ENCODE measurements at places on chromosomes 16 and 17.

DNA sequence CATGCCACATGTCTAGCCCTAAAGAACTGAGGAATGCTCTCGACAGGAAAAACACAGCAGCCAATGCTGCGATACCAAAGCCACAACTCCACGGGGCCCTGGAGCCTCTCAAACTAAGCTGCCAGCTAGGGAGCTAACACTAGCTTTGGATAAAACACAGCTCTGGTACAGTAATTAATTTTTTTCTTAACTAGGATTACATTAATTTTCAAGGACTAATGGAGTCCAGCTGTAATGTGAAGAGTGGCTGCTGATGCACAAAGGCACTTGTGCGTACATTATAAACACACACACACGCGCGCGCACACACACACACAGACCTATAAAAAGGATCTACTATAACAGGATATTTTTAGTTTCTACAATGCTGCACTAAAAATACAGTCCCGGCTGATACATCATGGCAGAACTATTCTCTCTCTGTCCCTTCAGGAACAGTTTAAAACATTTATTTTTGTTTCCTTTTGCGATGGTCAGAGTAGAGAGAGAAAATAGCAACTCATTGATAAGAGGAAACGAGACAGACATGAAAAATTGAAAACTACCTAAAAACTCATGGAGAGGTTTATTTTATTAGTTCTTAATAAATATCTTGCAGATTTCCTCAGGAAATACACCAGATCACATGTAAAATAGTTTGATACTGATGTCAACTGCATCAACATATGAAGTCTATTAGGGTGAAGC, 88.5 kb downstream of the SMG6 start:
- DNase-seq, result no peak

GRCh38 chr17:72719578-72720493, 372.7 kb downstream of the SLC39A11 start:
- peak; percentile 4 for DNase-seq

DNA sequence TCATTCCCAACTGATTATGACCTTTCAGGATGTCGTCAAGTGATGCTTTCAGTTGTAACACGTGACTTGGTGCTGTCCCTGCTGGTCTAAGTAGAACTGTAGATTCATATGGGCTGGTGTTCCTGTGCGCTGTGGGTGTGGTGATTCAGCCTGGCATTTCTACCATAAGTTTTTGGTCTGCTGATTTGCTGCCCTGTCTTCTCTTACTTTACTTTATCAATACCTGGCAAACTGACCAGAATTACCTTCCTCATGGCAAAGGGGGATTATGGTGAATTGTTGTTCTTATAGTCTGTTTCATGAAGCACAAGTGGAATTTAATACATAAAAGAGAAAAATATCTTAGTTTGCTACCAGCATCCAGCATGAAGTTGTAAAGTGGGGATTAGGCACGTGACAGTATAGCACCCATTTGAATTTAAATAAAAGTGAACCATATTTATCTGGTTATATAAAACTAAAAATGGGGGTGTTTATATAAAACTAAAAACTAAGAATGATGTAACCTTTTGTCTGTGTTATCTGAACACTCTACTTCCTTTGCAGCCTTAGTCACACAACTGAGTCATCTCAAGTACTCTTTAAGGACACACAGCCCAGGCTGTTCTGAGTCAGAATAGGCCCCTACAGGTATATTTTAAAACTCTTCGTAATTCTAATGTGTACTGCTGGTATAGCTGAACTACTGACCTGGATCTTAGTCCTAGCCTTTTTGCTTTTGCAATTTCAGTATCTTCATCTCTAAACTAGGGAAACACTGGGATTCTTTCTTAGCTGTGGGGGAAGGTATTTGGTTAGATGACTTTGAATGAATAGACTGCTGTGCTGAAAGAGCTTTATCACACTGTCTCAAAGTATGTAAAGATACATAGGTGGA, 28.3 kb downstream of the TTC19 start:
- no peak for DNase-seq

- DNase-seq, result no peak
Measured at GRCh38 chr17:17352836-17353624, 49.9 kb downstream of the NT5M start.

DNA sequence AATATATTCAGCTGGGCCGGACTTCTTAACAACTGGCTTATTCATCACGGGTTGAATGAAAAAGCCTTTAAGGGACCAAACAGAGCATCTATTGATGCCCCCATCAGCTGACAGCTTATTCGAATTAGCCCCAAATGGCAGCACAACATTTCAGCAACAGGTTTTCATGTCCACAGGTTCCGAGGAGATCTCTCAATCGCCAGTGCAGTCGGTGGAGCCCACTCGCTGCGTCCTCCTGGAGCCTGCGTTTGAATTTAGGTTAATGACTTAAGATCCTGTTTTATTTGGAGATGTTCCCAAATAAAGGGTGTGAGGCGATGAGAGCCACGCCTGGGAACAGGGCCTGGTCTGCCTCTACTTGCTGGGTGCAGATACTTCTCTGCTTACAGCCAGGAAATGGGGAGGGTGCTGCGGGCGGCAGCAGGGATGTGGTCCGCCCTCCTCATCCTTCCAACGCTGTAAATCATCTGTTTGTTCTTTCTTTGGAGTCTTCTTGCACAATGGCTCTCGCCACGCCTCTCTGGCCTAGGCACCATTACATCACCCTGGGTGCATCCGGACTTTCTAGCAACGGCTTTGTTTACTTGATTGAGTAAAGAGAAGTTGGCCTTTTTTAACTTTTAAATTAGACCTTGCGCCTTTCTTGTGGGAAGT, 22.6 kb downstream of the NDE1 start:
- peak; percentile 71 for DNase-seq

DNA sequence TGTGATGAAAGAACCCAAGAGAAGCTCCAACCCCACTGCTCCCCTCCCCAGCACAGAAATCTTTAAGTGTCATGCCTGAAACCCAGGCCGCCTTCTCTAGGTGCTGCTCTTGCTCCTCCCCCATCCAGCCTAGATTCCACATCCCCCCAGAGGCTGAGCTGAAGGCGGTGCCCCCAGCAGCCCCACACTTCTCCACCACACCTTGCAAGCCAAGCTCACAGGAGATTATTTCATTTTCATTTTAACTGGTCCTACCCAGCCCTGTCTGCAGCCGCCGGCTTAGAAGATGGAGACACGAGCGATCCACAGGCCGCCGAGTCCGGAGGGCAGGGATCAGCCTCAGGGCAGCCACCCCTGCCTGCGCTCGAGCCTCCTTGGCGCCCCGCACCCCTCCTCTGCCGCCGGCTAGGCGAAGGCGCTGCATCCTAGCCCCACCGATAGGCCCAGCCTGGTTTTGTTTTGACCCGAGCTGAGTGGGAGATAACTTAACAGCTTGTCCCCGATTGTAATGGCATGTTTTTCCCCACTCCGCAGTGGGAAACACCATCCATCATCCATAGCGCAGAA, 125.3 kb downstream of the RBFOX3 start:
- DNase-seq, result no peak

- DNase-seq, result no peak
Measured at GRCh38 chr16:46889942-46890300, 5.8 kb downstream of the GPT2 start.

GRCh38 chr16:82078125-82078524, 43.1 kb downstream of the HSD17B2 start:
- DNase-seq, result no peak

GRCh38 chr17:82823004-82823403, 16.8 kb downstream of the ZNF750 start:
- DNase-seq, result no peak

DNA sequence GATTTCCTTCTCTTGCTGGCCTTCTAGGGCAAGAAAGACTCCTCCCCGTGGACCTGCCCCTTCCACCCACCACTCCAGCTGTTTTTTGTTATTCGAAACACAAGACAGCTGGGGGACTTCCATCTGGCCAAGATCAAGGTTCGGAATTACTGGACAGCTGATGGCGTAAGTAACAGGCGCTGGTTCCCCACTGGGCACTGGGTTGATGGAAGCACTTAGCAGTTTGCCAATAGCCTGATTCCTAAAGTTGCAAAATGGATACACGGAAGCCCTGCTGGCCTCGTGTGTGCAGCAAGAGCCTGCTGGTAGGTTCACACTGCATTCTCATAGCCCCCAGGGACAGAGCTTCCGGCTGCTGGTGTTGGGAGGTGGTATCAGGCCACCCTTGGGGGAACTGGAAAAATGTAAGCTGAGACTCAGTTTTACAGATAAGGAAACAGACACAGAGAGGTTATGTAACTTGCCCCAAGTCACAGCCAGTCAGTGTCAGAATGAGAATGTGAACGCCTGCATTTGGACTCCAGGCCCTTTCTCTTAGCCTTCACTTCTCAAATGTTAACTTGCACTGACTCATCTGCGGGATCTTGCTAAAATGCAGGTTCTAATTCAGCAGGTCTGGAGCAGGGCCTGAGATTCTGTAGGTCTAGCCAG, 171.7 kb downstream of the KATNIP start:
- DNase-seq, result no peak

DNA sequence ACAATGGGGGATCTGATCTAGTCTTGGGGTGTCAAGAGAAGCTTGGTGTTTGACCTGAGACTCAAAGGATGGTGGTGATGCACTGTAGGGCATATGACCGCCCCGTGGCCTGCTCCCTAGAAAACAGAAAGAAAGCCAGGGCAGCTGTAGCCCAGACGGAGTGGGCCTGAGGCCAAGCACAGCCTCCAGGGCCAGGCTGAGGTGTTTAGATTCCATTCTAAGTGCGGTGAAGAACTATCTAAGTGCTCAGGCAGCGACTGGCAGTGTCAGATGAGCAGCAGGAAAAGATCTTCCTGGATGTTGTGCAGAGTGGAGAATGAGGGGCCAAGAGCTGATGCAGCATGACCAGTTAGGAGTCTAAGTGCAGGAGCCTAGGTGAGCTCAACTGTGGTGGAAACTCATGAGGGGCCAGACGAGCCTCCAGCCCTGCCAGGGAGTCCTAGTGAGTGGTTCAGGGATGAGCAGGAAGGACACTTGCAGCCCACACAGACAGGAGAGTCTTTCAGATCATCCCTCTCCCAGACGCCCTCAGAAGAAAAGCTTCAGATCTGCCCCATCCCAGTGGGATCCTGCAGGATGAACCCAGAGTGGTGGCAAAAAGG, 314.2 kb upstream of the CCL2 start:
- no peak for DNase-seq

- DNase-seq, result no peak
Measured at GRCh38 chr17:60455378-60455777, 33.1 kb downstream of the CHCT1 start.

- no peak for DNase-seq
Measured at GRCh38 chr16:73840728-73841127, 455.9 kb upstream of the PSMD7 start.

DNA sequence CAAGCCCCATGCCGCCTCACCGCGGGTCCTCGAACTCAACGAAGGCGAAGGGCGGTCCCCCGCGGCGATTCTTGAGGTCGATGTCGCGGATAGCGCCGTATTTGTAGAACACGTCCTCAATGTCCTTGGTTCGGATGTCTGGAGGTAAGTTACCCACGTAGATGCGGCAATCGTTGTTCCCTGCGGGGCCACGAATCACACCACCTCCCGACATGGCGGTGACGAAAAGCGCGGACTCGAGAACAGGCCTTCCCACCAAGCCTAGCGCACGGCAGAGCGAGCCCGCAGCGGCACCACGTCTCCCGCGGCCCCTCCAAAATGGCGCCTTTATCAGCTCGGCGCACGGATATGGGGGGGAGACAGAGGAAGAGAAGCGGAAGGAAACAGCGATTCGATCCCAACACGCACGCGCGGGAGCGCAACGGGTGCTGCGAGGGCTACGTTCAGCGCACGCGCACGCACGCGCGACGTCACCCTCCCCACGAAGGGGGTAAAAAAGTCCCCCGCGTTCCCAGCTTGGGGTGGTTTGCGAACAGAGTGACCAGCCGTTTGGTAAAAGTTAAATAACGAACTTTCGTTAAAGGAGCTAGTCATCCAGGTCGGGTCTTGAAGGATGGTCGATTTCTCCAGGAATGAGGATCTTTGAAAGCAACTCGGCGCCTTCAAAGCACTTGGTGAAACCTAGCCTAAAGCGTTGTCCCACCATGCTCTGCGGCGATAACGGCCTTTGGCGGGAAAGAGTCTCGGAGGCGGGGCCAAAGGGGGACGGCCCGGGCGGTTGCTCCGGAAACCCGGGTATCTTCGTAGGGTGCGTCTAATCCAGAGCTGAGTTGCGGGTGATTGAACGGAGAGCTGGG, at the start of gene SRSF1:
TSS of gene SRSF1 (minus strand) at position 323 of the 857 bp plus-strand sequence. CDS start at position 214, 109 bp downstream.
- peak; percentile 96 for DNase-seq

DNA sequence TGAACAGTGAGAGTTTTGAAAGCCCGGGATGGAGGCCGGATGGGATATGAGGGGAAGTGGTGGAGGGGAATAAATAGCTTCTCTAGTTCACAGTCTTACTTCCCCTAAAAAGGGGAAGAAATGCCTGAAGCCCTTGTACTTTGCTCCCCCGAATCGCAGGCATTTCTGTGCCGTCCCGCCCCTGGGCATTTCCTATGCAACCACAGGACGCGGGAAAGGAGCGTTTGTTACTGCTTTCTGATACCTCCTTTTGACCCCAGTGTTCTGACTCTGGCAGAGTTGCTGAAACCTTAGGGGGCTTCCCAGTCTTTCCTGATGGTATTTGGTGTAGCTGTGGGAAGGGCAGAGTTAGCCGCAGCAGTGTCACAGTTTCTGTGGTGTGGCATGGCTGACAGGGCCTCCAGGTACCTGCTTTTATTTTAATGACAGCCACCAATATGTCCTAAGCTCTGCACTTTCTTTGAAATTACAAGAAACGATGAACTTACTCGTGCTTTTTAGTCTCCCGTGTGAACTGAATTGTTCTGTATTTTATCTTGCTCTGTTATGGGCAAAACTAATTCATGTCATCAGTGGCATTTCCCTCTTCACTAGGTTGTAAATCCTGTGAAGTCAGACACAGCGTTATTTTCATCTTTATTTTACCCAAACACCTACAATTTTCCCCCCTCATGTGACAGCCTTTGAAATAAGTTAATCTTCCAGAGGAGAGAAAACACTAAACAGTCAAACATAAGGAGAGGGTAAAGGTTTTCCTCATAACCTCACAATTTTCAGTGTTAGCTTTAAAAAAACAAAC, 27.1 kb downstream of the USP10 start:
- no peak for DNase-seq

- no peak for DNase-seq
Measured at GRCh38 chr17:21004016-21004930, 38.5 kb downstream of the USP22 start.

- DNase-seq, result no peak
Measured at GRCh38 chr16:73565263-73565662, 517.3 kb upstream of the ZFHX3 start.

DNA sequence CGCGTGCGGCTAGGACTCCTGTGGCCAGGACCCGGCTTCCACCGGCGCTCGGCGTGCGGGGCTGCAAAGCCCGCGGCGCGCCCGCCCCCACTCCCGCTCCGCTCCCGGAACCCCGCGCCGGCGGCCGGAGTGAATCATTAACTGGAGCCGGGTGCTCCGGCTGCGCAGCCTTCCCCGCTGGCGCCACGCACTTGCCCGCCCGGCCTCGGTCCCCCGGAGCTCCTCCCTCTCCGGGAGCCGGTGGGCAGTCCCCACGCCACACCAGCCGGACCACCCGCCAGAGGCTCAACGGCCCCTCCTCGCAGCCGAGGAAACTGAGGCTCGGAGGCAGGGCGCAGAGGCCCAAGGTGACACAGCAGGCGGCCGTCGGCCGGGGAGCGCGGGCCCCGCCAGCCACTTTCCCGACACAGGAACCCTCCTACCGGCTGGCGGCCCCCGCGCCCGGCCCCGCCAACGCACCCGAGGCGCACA, 580 bp downstream of the BCAR1 start:
- DNase-seq, result no peak

GRCh38 chr17:1755827-1756262, 6.0 kb upstream of the SERPINF1 start:
- DNase-seq, result no peak

Data from T follicular helper cell (primary cell).